ENCODE measurements at places on chromosomes 5 and 9.
A peak's percentile ranks its signal among the peaks of the same experiment; 100 is the strongest.

GRCh38 chr5:12322042-12322441, 417.8 kb upstream of the CTNND2 start:
- no peak for DNase-seq

- no peak for DNase-seq
Observed at GRCh38 chr5:43679214-43679613, 76.2 kb downstream of the NNT start.

DNA sequence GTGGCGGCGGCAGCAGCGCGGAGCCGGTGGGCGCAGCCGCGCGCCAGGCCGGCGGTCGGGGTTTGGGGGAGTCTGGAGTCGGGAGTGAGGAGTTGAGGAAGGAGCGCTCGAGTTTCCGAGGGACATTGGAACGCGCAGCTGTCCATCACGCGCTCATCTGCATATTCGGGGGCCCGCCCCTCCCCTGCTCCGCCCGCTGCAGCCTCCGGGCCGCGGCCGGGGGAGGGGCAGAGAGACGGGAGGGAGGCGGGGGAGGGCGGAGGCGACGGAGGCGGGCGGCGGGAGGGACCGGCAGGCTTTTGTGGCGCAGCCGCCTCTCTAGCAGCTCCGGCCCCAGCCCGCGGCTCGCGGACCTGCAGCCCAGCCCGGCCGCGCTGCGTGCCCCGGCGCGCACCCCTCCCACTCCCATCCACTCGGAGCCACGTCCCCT, at the start of gene IRX2:
Gene IRX2 (minus strand): TSS at position 86 of the 430 bp plus-strand sequence. CDS start 264 bp downstream, outside the sequence.
- peak; percentile 97 for DNase-seq

DNA sequence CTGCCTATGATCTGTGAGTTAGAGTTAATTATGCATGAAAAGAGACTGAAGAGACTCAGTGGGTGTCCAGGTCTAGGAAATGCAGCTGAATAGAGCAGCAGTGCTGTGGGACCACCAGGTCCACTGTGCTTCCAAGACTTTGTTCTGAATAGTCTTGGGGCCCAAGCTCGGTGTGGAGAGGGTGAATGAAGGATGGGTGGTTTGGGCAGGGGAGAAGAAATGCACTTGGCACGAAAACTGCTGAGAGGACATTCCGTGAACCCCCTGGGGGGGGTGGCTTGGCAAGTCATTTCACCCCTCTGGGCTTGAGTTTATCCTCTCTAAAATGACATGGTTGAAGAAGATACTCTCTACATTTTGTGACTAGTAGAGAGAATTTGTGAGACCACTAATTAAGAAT, 36.0 kb upstream of the GOLPH3 start:
- DNase-seq, result no peak

- peak; percentile 98 for DNase-seq
Observed at GRCh38 chr9:129145841-129146292, 32.2 kb downstream of the IER5L start.

- DNase-seq, result peak; percentile 59
Observed at GRCh38 chr5:163489055-163489744, 16.2 kb upstream of the MAT2B start.

GRCh38 chr9:108525186-108525585, 330.6 kb downstream of the ACTL7B start:
- DNase-seq, result no peak

GRCh38 chr5:35470866-35471265, 146.8 kb upstream of the SPEF2 start:
- peak; percentile 63 for DNase-seq

GRCh38 chr9:121532881-121533280, 33.2 kb upstream of the GGTA1 start:
- no peak for DNase-seq

DNA sequence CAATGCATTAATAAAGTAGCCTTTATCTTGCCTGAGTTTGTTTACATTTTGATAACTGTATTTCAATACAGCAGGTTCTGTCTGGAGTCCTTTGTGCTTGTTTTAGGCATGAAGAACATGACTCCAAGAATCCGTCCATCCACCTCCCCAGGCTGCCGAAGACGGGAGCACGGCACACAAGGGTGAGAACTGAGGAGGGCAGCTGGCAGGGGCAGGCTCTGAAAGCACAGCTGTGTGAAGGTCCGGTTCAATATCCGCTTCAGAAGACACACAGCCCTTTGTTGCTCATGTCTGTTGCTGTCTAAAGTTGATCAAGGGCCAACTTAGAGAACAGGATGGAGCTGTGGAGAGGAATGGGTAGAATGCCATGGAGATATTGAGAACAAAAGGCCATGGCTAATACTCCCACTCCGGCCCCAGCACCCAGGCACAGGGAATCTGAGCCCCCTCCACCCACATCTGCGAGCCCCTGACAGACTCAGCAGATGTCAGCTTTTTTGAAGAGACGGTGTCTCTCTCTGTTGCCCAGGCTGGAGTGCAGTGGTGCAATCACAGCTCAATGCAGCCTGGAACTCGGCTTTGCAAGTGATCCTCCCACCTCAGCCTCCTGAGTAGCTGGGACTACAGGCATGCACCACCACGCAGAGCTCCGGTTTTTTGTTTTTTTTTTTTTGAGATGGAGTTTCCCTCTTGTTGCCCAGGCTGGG, 58.5 kb upstream of the GNE start:
- DNase-seq, result no peak

- DNase-seq, result no peak
Observed at GRCh38 chr9:130201399-130201873, 29.2 kb downstream of the NCS1 start.
